ENCODE measurements at places on chromosomes 13 and 19.
A peak's percentile ranks its signal among the peaks of the same experiment; 100 is the strongest.

DNA sequence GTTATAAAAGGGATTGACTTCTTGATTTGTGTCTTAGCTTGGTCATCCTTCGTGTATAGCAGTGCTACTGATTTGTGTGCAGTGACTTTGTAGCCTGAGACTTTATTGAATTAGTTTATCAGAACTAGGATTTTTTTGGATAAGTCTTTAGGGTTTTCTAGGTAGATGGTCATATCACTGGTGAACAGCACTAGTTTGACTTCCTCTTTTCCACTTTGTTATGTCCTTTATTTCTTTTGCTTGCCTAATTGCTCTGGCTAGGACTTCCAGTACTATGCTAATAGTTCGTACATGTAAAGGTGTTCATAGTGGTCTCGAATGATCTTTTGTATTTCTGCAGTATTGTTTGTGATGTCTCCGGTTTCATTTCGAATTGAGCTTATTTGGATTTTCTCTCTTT is 145.4 kb downstream of the DNAJC3 start:
- no peak for DNase-seq

DNA sequence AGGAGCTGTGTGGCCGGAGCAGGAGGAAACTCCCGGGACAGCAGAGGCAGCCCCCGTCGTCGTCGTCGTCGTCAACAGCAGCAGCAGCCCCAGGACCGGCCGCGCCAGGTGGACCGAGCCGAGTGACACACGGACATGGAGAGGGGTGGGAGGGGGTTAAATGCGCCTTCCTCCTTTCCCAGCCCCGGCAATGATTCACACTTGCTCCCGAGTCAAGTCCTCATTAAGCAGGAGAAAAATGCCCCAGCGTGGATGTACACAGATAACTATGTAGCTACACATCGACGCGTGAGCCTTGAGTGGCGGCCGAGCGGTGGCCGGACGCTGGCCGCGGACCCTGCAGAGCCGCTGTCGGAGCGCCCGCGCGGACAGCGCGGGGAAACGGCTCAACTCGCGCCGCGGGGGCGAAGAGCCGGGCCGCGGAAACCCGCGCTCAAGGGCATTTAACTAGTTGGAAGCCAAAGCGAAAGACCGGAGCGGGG is 645 bp downstream of the UBL3 start:
- peak; percentile 68 for DNase-seq

GRCh38 chr19:823565-824121 is 1.9 kb upstream of the PLPPR3 start:
- no peak for DNase-seq

DNA sequence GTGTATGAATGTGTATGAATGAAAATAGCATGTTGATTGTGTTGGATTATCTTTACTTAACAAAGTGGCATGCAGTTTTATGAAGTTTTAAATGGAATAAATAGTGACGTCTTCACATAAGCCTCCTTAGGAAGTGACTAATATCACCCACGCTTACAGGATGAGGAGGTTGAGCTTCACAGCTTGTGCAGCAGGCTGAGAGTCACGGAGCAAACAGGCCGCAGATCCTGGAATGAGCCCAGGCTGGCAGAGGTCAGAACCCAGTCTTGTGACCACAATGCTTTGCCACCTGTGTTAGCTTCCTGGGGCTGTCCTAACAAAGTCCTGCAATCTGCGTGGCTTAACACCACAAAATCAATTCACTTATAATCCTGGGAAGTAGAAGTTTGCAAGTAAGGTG is 20.8 kb downstream of the LAIR2 start:
- DNase-seq, result no peak

DNA sequence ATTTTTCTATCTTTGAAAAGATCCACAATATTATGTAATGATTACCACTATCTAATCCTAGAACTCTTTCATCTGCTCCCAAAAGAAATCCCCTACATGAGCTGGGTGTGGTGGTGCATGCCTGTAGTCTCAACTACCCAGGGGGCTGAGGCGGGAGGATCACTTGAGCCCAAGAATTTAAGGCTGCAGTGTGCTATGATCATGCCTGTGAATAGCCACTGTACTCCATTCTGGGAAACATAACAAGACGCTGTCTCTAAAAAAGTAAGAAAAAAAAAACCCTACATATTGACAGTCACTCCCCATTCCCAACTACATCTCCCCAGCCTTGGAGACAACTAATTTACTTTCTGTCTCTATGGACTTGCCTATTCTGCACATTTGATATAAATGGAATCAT is 1.1 kb upstream of the ZNF226 start:
- no peak for DNase-seq

- peak; percentile 66 for DNase-seq
Observed at GRCh38 chr13:98576963-98577835, at the start of gene STK24. STK24 (minus strand) TSS chr13:98577107; CDS start chr13:98576786, 321 bp downstream.
